GDM1 (cell line): ENCODE measurements at places on chromosomes 13 and 19.

DNA sequence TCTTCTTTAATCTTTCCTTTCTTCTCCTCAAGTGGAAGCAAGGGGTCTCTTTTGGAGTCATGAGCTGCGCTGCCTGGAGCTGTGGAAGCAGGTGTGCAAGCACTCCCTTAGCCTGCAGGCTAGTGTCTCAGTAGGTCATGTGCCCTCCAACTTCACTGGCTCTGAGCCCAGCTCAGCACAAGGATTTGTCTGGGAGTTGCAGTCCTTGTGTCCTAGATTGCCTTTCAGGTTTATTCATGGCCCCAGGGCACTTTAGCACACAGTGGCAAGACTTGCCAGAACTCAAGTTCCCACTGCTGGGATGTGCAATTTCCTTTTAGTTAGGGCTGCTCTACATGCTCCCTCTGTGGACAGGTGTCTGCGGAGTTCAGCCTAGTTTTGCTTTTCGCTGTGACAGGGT, 211.7 kb downstream of the LIG4 start:
- no peak for DNase-seq

- DNase-seq: no peak
Measured at GRCh38 chr13:75258159-75258782, 223.7 kb downstream of the TBC1D4 start.

- no peak for DNase-seq
Measured at GRCh38 chr13:91122766-91123165, 224.7 kb upstream of the MIR17HG start.

DNA sequence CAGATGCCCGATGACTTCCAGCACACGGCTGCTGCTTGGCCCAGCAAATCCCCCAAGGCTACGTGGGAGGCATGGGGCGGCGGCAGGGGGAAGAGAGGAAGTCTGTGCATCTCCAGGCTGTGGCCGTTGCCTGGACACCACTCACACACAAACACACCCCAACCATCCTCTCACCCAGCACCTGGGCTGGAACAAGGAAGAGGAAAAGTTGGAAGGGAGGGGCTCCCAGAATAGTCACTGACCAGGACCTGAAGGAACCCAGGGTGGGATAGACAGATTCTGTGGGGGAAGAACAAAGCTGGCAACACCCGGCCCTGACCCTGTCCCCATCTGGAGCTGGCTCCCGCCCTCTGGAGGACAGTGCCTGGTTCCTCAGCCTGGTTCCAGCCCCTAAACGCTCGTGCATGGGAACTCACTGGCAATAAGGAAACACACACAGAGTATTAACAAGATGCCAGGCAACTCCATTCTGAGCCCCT, 11.2 kb downstream of the PPP6R1 start:
- DNase-seq: no peak

DNA sequence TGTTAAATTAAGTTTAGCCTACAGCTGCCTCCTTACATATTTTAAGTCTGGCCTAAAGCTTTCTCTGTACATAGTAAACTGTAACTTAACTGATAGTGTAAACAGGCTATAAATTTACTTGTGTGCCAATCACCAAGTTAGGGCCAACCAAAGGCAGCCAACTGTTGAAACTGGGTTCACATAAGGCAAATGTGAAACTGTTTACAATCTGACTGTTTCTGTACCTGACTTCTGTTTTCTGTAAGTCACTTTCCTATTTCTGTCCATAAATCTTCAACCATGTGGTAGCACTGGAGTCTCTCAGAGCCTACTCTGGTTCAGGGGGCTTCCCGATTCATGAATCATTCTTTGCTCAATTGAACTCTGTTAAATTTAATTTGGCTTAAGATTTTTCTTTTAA, 103.1 kb downstream of the RAP2A start:
- no peak for DNase-seq

GRCh38 chr13:39353988-39354387, 249.0 kb downstream of the LHFPL6 start:
- DNase-seq: no peak
